Activated naive CD4-positive, alpha-beta T cell (primary cell): ENCODE measurements at places on chromosomes 2 and 18.

DNA sequence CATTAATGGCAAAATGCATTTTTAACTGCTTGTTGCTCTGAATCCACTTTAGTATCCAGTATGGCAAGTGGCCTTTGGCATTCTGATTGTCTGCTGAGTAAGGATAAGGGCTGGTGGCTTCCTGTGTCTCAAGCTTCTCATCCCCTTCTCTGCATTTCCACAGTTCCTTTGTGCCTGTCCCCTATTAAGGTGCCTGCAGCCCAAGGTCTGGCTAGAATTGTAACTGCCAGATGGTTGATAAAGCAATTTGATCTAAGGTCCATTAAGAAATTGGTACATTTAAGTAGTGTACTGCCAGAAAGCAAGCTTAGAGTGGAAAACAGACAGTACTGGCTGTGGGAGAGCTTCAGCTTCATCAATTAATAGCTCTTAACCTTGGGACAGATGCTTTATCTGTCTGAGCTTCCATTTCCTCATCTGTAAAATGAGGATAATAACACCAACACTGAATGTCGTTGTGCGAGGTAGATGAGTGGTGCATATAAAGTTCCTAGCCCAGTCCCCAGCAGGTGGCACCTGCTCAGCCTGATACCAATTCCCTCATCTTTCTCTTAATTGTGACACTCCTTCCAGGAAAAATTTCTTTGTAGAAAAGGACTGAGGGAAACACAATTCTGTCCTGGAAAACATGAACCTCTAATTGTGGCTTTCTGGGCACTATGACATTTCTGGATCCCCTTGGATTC is 570.6 kb upstream of the GCFC2 start:
- no peak for DNase-seq

GRCh38 chr18:71678144-71678543 is 866.0 kb downstream of the CBLN2 start:
- no peak for DNase-seq

- no peak for DNase-seq
These were observed 241.2 kb downstream of the ANAPC1 start for GRCh38 chr2:111642586-111643327.

- no peak for DNase-seq
These were observed 141.7 kb downstream of the NDUFA10 start for GRCh38 chr2:239883326-239884050.

DNA sequence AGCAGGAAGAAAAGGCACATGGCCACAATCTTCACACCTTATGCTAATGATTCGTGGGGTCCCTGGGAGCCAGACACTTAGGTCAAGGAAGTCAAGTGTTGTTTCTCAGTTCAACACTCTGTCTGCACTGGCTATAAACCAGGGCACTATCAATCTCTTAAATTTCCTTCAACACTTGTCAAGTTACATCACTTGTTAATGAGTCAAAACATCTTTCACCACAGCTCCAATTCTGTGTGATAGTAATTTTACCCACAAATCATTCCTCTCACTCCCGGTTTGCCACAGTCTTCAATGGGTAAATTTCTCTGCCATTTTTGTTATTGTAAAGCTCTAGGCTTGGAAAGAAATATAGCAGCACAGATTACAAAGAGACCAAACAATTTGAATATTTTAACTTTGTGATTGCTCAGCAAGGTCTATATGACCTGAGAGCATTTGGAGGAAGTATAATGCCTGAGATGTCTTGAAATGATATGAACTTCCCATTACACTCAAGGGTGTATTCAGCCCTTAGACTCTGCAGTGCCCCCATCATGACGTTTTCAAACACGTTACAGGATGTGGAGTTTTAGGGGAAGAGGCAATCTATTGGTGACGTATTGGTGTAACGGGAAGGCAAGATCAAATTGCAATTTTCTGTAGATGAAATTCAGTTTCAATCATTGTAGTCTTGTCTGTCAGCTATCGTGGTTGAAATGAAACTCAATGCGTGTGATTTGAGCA is 78.7 kb downstream of the ICOS start:
- DNase-seq = no peak

DNA sequence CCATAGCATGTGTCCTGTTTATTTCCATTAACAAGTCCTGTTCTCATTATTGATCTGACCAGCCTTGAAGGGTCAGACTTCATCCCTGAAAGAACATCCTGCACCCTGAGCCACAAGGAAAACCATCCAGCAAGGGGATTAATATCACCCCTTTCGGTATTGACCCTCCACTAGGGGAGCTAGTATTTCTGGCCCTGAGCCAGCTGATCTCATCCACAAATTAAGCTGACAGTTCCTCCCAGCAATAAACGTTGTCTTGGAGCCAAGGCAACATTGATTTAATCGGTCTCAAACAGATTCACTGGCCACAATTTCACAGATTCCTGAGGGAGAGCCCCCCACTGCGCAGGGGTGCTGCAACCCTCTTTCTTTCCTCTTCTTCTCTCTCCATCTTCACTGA is 353.1 kb upstream of the FANCL start:
- DNase-seq = no peak

GRCh38 chr2:219243291-219243761 is 1.9 kb downstream of the GLB1L start:
- no peak for DNase-seq

DNA sequence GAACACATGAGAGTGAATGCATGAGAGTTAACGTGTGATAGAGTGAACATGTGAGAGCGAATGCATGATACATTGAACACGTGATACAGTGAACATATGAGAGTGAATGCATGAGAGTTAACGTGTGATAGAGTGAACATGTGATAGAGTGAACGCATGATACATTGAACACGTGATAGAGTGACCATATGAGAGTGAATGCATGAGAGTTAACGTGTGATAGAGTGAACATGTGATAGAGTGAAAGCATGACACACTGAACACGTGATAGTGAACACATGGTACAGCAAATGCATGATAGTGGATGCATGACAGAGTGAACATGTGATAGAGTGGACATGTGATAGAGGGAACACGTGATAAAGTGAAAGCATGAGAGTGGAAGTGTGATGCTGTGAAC is 517.9 kb downstream of the EIPR1 start:
- no peak for DNase-seq

DNA sequence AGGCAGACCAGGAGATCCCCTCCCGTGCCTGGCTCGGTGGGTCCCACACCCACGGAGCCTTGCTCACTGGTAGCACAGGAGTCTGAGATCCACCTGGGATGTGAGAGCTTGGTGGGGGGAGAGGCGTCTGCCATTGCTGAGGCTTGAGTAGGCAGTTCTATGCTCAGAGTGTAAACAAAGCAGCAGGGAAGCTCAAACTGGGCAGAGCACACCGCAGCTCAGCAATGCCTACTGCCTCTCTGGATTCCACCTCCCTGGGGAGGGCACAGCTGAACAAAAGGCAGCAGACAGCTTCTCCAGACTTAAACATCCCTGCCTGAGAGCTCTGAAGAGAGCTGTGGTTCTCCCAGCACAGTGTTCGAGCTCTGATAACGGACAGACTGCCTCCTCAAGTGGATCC is 85.1 kb downstream of the UGP2 start:
- DNase-seq = no peak

DNA sequence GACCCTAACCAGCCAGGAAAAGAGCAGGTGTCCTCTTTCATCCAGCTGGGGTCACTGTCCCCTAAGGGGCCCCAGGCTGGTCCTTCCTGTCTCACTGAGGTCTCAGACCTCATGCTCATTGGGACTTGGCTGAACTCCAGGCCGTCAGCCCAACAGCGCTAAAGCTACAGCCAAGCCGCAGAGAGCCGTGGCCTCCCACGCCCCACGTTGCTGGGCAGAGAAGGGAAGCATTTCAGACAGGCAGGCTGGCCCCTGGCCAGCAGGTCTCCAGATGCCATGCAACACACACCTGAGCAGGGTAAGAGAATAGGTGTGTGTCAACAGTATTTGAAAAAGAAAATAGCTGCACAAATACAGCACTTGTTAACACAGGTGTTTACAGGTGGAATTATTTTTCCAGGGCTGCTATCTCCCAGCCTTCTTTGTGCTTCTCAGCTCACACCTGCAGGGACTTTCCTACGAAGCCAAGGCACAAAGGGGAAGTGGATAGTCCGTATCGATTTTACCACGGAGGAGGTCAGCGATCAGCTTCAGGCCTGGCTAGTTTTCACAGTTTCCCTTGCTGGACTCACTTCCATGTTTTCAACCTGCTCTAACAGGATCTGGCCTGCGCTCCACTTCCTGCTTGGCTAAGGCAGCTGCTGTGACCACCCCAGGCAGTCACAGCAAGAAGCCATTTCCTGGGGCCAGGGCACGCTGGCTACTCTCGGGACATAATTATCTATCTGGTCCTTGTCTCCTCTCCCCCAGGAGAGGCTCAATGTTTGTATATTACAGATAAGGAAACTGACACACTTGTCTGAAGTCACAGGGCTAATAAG is 156.1 kb upstream of the ID2 start:
- no peak for DNase-seq

DNA sequence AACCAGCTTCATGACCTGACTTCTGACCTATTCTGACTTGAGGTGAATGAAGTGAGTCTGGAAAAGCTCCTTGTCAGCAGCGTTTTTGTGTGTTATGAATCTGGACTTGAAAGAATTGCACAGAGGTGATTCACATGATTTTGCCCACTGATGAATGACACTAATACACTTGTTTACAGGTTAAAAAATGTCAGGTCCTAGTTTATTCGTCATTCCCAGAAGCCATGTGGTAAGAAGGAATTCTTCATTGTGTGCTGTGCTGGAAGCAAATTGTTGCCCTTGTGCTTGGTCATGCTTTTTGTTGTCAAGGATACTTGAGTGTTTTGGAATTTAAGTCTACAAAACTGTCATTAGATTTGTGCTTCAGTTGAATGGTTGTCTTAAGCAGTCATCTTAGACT is 15.5 kb downstream of the SEC11C start:
- DNase-seq = no peak

DNA sequence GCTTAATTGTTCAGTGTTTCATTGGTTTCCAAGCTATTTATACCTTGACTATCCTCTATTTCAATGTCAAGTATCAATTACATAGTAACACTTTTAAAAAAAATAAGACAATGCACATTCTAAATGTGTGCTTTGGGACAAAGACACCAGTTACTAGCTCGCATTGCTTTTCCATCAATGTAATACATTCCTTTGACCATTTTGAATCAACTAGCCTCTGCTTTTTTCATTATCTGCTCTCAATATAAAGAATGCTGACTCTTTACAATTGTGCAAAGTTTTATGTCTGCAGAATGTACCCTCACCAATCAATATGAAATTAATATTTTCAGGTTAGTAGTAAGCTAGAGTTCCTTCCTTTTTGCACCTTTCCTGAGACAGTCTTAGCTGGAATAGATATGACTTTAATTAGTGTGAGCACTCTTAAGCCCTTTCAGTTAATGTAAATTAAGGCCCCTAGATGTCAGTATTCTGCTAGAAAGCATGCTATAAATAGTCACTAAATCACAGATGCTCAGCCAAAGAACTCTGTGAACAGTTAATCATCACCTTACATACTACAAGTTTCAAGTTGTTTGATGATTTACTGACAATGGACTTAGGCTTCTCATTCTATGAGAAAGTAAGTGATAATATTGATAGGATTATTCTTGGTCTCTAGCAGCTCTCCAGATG is 413.6 kb downstream of the PTH2R start:
- DNase-seq = no peak

- no peak for DNase-seq
These were observed 12.2 kb downstream of the SPATA3 start for GRCh38 chr2:231008131-231008530.

DNA sequence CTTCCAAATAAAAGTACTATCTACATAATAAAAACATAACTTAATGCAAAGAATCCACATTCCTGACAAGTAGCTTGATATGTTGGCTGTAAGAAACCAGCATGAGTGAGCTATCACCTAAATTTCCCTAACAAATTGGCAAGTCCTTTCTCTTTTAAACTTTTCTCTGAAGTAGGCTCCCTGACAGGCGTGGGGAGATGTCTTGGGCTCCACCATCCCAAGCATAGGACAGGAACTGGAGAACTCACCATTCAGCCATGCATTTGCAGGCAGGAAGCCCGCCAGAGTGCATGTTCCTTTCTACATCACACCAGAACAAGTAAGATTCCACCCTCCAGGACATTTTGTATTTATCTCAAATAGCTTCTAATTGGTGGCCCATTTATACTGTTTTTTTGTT is 921.9 kb upstream of the CELF4 start:
- DNase-seq = no peak
